ENCODE measurements at places on chromosomes 6 and 20.

DNA sequence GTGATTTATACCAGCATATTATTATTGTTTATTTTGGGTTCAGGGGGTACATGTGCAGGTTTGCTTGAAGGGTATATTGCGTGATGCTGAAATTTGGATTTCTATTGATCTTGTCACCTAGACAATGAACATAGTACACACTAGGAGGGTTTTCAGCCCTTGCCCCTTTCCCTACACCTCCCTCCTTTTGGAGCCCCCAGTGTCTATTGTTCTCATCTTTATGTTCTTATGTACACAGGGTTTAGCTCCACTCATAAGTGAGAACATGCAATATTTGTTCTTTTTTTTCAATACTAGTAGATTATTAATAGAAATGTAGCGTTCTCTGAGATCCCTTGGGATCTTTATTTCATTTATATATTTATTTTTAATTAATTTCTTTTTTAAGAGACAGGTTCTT lies 79.2 kb upstream of the MRAP2 start:
- no peak for DNase-seq

DNA sequence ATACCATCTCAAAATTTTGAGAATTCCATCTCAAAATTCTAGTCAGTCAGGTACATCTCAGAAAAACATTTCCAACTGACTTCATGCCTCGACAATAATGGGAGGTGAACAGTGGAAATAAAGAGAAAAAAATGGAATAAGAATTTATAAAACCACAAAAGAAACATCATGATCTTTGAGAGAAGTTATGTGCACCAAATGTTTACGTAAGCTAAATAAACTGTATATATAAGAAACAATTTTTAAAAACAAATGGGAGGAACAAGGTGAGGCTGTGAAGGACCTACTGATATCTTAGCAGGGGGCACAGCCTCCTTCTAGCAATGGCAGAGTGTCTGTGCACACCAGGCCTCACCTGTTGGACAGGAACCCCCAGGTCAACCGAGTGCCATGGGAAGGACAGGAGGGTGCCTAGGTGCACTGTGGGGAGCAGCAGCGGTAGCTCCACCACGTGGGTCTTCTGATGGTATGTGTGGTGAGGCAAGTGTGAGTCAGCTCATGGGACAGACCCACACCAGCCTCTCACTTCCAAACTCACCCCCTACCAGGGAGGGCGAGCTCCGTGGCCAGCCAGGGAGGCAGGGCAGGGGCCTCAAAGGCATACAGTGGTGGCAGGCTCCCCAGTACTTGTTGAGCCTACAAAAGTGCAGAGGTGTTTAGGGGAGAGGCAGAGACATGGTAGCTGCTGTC lies 23.2 kb downstream of the DIDO1 start:
- DNase-seq = no peak

DNA sequence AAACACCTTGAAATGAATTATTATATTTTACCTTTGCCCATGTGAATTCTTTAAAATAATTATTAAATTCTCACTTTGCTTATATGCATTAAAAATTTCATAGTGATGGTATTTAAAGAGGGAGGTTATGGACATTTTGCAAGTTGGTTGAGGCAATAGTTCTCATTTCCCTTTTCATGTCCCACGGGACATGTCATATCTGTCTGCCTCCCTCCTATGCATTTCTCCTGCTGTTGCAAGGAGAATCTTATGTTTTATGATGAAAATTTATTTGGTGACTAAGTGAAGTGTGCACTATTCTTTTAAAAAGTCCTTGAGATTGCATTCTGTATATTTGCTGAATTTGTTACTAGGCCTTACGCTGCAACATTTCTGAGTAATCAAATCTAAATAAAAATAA lies 67.2 kb downstream of the UTRN start:
- peak; percentile 90 for DNase-seq

DNA sequence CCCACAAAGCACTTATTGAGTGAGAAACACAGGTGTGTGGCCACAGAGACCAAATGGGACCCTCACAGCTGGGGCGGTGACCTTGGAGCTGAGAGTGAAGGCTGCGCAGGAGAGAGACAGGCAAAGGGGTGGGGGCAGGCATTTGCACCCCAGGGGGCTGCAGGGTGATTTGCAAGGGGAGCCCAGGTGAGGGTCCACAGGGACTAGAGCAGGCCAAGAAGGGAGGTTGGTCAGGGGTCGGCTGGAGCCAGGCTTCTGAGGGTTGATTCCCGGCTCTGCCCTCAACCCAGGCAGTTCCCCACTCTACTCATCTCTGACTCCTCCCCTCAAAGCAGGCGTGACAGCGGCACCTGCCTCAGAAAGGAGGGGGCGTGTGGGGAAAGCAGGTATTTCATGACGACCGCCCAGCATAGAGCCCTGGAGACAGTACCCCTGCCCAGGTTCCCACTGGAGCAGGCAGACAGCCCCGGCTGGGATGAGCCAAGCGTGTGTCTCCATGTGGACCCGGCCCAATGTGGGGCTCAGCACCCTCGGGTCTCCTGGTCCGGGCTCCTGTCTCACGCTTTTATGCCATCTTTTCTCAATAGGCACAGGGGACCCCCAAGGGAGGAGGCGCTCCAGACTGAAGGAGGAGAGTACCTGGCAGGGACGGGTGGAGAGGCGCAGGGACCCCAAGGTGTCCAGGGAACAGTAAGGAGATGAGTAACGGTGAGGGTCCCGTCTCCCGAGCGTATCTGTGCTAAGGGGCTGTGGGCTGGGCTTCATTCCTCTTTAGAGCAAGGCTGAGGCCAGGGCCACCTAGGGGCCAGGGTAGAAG lies 3.1 kb upstream of the MRGBP start:
- no peak for DNase-seq

DNA sequence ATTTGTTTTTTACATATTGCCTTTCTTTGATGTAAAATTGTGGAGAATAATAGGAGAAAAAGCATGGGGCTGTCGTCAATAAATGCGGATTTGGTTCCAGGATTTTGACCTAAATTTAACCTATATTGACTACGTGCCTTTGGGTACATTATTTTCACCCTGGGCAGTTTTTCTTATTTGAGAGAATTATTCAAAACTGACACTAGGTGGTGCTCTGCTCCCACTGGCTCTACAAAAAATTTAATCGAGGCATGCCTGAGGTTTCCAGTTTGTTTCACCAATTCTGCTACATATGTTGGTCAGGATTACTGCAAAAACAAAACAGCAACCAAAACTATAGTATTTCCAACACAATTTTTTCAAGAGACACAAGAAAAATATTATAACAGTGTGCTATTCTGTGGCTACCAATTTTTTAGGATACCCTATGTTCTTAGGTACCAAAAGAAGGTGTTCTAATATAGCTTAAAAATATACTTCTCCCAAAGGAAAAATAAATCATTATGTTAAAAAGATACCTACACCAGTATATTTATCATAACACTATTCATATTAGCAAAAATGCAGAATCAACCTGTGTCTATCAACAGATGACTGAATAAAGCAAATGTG lies 48.6 kb upstream of the FABP7 start:
- DNase-seq = peak; percentile 23

GRCh38 chr20:37504404-37505096 lies 16.5 kb upstream of the NNAT start:
- DNase-seq = no peak

GRCh38 chr20:16433293-16433580 lies 140.0 kb downstream of the KIF16B start:
- DNase-seq = no peak

DNA sequence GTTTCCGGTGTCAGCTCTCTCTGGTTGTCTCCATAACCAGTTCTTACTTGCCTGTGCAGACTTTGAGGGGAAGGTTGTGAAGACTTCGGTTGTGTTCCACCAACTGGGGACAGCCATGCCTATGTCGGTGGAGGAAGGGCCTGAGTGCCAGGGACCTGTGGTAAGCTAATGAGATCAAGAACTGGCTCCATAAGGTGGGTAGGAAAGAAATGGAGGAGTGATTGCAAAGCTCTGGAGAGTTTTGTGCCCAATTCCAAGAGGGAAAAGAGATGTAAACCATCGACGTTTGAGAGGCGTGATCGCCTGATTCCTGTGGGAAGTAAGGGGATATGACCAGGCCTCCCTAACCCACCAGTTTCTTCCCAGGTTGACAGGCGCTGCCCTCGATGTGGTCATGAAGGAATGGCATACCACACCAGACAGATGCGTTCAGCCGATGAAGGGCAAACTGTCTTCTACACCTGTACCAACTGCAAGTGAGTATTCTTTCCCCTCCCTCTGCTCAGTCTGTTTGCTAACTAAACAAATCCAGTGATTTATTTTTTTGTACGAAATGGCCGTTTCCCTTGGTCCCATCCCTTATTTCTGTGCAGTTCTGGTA lies 893 bp downstream of the POLR1H start:
- no peak for DNase-seq
